HFFc6 (cell line): ENCODE measurements at places on chromosomes 1 and 21.

GRCh38 chr1:228045871-228046270 is 36.6 kb upstream of the ARF1 start:
- no peak for DNase-seq

GRCh38 chr1:57889676-57890320 is 465.9 kb upstream of the DAB1 start:
- DNase-seq = no peak

DNA sequence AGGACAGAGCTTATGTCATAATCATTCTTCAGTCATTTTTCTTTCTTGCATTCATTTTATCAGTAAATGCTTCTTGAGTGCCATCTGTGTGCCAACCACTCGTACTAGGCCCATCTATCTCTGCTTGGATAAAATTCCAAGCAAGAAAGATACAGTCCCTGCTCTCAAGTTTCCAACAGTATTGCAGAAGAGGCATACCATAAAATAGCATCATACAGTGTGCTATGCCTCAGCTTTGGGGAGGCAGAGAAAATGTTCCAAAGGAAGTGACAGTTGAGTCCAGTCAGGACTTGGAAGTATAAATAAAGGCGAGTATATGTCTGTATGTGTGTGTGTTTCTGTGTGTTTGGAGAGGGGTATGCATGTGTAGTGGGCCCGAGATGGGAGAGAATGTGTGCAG is 113.4 kb upstream of the HOOK1 start:
- no peak for DNase-seq

DNA sequence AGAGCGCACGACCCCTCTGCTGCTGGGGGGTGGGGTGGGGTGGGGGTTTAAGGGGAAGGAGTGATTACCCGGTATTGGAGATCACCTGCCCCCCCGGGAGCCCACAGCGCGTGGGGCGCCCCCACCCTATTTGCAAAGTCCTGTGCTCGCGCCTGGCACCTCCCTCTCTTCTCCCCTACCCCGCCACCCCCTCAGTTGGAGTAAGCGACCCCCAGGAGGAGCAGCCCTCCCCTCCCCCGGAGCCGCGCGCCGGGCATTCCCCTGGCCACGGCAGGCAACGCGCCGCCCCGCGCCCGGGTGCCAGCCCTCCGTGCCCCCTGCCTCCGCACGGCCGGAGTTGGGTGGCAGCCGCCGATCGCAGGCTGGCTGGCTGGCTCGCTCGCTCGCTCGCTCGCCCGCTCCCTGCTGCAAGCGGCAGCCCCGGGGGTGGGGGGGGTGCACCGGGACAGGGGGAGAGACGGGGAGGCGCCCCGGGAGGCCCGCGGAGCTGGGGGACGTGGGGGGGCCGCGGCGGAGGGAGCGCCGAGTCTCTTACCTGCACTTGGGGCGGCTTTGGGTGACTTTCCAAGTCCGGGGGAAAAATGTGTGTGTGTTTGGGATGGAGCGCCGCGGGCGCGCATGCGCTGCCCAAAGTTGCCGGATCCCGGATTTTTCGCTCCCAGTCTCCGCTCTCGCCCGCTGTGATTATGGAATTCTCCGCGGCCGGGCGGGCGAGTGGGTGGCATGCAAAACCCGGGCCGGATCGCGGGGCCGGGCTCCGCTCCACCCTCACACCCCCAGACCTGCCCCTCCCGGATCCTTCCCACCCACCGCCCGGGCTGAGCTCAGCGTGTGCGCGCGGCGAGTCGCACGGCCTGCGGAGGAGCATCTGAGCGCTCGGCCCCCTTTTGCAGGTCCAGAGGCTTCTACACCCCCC is at the start of gene CASZ1:
TSS of gene CASZ1 (minus strand) at position 618 of the 916 bp plus-strand sequence. CDS start 102,757 bp downstream, outside the sequence.
- peak; percentile 66 for DNase-seq

DNA sequence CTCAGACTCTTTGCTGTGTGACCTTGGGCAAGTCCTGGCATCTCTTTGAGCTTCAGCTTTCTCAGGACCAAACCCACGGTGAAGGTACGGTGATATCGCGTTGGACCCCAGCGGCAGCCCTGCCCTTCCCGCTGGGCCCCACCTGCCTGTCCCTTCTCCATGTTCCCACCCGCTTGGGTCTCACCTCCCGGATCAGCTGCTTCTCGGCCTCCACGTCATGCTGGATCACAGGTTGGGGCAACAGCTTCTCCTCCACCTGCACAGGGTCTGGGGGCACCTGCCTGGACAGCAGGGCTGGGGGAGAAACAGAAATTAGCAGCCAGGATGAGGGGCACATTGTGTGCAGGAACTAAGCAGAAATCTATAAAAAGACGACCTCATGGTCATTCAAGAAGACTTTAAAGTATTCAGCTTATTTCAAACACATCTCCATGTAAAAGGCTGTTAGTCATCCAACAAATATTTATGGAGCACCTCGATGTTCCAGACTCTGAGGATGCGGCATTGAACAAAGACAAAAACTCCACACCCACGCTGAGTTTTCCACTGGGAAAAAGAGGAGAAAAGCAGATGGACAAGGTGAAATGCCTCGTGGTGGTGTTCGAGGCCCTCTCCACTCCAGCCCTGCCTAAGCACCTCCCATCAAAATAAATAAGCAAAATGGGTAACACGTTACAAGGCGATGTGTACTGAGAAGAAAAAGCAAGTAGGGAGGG is 19.5 kb downstream of the KIF17 start:
- DNase-seq = peak; percentile 75

GRCh38 chr1:32388641-32389040 is 5.6 kb downstream of the BSDC1 start:
- DNase-seq = no peak

DNA sequence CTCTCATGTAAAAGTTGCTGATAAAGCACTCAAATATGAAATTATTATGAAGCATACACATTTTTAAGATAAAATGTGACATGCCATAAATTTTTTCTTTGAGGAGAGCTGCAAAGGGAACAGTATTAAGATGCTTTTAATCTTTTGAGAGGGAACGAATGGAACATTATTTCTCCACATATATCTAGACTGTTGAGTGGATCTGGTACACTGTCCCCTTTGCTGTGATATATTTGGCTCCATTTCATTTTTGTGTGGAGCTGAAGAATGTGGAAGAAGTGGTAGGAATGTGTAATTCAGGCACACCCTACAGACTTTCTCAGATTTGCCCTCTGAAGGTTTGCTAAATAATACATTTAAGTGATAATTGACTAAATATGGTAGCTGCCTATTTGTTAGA is 31.7 kb downstream of the PGM1 start:
- DNase-seq = peak; percentile 20

DNA sequence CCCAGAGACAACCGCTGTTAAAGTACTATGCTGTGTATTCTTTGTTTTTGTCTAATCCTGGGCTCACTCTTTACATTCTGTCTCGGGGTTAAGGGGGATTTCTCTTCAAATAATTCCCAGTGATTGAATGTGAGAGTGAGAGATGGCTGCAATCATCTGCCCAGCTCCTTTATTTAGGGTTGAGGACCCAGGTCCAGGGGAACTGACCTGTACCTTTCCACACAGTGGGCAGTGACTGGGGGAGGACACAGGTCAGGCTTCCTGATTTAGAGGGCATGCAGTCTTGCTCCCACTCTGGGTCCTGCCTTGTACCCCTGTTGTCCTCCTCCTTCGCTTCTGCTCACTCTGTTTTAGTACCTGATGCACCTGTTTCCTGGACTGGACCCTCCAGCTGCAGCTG is 22.0 kb downstream of the PHGDH start:
- DNase-seq = no peak

- peak; percentile 25 for DNase-seq
Observed at GRCh38 chr21:37509802-37510393, 143.3 kb downstream of the DYRK1A start.

- peak; percentile 97 for DNase-seq
Observed at GRCh38 chr1:234495231-234495990, 16.4 kb upstream of the TARBP1 start.

DNA sequence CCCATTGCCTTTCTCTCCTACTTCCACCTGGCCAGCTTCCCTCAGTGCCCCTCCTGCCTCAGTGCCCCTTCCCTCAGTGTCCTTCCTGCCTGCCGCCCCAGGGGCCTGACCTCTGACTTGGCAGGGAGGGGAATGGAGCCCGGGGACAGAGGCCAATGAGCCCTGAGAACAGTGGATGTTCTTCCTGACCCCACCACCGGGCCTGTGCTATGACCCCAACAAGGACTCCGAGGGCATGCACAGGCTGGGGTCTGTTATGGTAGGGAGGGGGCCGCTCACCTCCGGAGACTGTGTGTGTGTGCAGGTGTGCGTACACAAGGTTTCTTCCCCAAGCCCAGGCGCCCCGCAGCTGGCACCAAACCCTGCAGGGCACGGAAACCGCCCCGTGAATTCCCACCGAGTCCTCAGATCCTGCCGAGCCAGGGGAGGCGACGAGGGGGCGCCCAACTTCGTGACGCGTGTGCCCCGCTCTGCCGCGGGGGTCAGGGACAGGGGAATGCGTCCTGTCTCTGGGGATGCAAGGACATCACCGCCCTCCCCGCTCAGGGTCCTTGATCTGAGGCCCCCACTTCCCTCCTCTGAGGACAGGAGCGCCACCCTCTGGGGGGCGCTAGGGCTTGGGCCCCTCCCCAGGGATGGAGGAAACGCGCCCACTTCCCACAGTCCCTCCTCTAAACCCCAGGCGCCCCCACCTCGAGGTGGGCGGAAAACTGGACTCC is 766 bp downstream of the RAP1GAP start:
- no peak for DNase-seq

DNA sequence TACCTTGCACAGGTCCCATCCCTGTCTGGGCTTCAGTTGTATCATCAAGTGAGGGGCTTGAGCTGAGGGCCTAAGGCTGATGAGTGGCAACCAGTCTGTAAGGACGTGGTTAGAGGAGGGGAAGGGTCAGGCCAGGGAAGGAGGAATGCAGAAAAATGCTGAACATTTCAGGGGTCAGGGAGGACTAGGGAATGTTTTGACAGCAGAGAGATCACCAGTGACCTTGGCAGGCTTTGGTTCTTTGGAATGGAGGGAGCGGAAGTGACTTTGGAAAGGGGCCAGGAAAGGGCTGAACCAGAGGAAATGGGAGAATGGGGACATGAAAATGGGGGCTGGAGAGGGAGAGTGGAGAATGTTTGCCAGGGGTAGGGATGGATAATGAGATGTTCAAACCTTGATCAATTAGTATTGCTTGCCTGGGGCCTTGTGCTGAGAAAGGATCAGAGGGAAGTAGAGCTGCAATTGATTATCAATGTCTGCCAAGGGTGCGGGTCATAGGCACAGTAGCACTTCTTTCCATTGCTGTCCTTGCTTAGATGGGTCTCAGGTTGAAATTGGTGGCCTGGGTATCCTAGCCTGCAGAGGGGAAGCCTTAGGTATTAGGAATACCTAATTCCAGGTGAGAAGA is 7.4 kb downstream of the LDLRAP1 start:
- DNase-seq = no peak

- peak; percentile 43 for DNase-seq
Observed at GRCh38 chr1:184315254-184315653, 71.6 kb upstream of the C1orf21 start.

- no peak for DNase-seq
Observed at GRCh38 chr21:35273333-35273732, 224.2 kb upstream of the RUNX1 start.

DNA sequence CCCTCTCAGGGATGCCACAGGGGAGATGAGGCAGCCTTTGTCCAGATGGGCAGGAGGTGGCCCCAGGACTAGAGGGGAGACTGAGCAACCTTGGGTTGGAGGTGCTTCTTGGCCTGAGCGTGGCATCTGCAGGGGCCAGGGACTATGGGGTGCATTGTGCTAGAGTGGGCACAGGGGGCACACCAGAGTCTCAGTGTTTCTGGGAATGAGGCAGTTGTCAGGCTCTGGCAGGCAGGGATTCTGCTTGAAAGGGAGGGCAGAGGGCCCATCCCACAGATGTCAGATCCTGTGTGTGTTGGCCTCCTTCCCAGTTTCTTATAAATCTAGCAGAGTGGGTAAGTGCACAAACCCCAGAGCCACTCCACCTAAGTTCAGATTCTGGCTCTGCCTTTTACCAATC is 13.7 kb downstream of the LGR6 start:
- peak; percentile 25 for DNase-seq

- DNase-seq = no peak
Observed at GRCh38 chr1:104699433-104699832, 949.7 kb downstream of the AMY1C start.

- DNase-seq = no peak
Observed at GRCh38 chr1:229894532-229894931, 172.5 kb upstream of the GALNT2 start.

DNA sequence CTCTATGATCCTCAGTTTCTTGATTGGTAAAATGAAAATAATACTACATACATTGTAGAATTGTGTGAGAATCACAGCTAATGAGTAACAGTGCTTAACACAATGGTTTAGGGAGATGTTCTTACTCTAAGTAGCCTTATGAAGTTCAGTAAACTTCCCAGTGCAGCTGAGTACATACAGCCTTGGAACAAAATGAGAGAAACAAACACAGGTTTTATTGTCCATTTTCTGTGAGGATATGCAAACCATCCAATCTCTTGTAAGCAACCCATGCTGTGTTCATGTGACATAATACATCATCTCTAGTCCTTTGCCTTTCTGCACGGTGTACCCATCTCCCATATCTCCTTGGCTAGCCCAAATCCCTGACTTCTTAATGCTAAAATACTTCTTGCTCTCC is 14.7 kb upstream of the STRIP1 start:
- no peak for DNase-seq

GRCh38 chr21:41901099-41901498 is 22.0 kb upstream of the PRDM15 start:
- DNase-seq = no peak

DNA sequence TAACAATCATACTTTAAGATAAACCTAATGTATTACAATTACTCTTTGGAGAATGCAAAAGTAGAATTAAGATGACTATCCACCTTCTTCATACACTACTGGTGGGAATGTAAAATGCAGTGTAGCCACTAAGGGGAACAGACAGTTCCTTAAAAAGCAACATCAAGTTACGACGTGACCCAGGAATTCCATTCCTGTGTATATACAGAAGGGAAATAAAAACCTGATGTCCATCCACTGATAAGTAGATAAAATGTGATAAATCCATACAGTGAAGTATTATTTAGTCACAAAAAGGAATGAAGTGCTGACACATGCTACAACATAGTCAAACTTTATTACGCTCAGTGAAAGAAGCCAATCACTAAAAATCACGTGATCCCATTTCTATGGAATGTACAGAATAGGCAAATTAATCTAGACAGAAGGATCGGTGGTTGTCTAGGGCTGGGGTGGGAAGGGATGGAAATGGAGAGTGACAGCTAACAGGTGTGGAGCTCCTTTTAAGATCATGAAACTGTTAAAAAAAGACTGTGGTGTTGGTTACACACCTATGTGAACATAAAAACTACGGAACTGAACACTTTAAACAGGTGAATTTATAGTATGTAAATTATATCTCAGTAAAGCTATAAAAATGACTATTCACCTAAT is 42.1 kb downstream of the NRIP1 start:
- DNase-seq = peak; percentile 61

- DNase-seq = no peak
Observed at GRCh38 chr1:159171688-159172501, 480 bp downstream of the CADM3 start.

GRCh38 chr1:55669293-55669692 is 454.1 kb upstream of the USP24 start:
- no peak for DNase-seq

- peak; percentile 72 for DNase-seq
Observed at GRCh38 chr1:207885129-207886032, 25.5 kb downstream of the CD34 start.
